ENCODE measurements at places on chromosomes 16 and 17.

DNA sequence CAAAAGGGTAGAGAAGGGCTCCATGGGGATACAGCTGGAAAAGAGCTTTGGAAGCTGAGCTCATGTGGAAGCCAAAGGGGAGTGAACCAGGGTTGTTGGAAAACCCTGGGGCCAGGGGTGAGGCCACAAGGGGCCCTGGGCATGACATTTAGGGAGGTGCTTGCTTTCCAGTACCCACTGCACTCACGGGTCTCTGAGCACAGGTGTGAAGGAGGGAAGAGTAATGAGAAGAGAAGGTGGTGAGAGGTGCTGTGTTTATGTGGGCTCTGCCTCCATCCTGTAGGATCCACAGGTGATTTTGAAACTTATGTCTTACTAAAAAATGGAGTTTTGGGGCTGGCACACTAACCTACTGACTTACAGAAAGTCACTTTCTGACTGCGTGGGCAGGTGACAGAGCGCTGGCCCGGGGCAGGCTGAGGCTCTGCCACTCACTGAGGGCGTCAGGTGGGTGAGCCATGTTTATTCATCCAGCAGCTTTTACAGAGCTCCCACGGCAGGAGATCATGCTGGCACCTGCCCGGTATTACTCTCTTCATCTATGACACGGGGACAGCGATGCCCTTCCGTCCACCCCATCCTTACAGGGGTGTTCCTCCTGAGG lies 18.9 kb downstream of the KSR1 start:
- no peak for DNase-seq

DNA sequence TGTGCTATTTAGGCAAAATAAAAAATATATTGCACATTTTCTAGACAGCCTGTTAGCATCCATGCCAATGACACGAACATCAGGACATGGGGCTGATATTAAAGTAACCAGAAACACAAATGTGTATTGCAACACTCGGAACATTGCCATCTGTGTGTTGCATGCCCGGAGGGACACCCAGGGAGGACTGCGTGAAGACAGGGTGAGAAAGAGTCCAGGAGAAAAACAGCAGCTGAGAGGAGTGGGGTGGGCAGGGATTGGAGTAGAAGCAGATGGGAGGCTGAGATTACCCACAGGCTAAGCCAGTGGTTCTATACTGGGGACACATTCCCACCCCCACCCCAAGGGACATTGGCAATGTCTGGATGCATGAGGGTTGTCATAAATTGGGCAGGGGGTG lies 114.8 kb downstream of the GRIN2A start:
- DNase-seq: peak; percentile 11

DNA sequence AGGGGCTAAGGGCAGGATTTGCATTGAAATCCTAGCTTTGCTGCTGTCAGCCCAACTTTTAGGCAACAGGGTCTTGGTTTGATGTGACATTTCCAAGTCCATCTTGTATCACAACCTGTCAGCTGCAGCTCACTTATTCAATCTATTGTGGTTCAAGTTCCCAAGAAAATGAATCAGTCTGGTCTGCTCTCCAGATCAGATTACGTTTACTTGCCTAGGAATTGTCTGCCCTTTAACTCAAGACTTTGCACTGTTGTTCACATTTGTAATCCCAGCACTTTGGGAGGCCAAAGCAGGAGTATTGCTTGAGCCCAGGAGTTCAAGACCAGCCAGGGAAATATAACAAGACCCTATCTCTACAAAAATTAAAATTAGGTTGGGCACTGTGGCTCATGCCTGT lies 10.0 kb downstream of the STX4 start:
- no peak for DNase-seq

DNA sequence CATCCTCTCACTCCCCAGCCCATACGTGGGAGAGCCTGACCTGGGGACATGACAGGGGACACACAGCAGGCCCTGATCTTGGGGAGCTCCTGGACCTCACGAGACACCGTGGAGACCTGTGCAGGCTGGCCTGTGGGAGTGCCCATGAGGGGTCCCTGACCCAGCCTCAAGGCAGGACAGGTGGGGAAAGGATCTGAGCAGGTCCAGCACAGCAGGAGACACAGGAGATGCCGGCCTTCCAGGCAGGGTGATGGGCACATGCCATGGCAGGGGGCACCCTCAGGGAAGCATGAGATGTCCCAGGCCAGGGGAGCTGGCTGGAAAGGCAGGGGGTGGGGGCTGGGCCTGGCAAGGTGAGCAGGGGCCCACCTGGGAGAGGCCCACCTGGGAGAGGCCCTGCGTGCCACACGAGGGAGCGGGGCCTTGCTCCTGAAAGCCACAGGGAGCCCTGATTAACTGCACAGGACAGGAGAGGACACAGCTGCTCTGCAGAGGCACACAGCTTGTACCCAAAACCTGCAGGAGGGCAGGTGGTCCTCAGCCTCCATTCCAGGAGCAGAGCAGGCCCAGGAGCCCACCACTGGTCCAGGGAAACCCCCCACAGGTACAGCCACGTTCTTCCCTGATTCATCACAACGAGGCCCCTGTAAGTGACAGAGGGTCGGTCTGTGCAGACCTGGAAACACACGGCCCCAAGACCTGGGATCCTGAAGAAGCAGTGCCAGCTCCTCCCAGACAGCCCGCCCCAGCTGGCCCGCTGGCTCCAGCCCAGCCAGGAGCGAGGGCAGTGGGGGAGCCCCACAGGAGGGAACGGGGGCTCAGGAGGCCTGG lies 26.6 kb upstream of the KRT17 start:
- no peak for DNase-seq
